ENCODE measurements at places on chromosomes 7 and 10. TPM values are rescaled to one million over a fixed set of nuclear protein-coding genes. Genes with fewer than 3 reads are reported as not detected.

DNA sequence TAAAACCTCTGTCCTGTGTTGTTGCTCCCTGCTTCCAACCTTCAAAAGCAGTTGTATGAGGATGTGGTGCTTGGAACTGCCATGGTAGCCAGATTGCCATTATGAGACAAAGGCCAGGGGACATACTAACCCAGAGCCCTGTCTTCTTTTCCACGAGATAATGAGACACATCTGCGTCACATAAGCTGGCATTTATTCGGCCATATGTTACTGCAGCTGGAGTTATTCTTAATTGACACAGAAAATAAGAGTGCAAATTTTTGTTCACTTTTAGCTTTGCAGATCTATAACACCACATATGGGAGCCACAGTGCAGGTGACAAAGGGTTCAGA, 15.5 kb upstream of the PDLIM1 start:
- DNase-seq: no peak

GRCh38 chr7:58086461-58086860, 636.5 kb downstream of the ZNF716 start:
- no peak for DNase-seq

DNA sequence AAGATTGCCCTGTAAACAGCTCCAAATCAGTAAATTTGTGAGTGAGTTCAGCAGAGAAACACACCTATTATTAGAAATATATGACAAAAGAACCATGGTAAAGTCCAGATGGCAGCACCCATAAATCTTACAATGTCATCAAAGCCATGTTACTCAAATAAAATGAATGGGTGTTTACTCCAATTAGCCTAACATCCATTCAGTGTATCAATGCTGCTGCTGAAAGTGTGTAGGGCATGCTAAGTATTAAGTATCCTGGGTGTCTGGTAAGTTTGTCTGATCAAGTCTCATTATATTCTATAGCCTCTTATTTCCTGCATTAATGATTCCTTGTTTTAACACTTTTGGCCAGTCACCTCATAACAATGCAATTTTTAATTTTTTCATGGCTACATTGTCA, 185.5 kb upstream of the STEAP4 start:
- no peak for DNase-seq

GRCh38 chr7:92723205-92723604, 113.2 kb downstream of the CDK6 start:
- no peak for DNase-seq

GRCh38 chr7:21159506-21159905, 268.4 kb upstream of the SP4 start:
- no peak for DNase-seq

- no peak for DNase-seq
Observed at GRCh38 chr10:62961951-62962523, 145.9 kb upstream of the EGR2 start.

CYP3A5 gene
- 36.9 TPM for total RNA-seq

- peak; percentile 82 for DNase-seq
Observed at GRCh38 chr10:132862485-132863420, 76.8 kb upstream of the NKX6-2 start.

CYP17A1 gene
- not detected for total RNA-seq

LIPN gene
- 25.9 TPM for total RNA-seq

DNA sequence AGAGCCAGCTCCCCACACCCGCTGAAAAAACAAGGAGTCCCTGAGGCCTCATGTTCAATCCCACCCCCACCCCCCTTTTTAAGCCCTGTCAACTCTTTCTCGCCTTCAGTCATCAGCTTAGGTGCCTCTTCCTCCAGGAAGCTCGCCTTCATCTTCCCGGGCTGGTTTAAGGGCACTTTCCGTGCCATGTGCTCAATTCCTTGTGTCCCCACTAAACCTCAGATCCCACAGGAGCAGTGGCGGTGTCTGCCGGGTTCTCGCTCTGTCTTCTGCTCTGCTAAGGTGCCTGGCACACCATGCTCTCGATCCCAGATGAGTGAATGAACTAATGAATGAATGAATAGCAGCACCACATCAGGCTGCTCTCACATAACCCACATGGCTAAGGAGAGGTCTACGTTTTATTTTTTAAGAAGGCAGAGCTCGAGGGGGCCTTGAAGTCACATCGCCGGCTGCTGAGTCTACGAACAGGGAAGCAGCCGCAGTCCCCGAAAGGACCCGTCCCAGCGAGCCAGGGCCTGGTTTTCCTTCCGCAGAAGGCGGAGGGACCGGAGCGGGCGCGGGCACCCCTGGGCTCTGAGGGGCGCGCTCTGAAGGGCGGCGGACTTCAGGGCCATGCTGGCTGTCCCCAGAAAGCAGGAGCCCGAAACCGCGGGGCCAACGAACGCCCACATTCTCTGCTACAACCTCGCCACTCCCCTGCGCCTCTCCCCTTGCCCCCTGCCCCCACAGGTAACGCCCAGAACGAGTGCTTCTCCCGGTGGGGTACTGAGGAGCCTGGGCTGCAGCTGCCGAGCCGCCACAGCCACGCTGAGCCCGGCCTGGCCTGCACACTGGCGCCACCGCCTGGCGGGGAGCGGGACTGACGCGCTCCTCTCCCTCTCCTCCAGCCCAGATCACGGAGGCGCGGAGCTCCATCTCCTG, 73.4 kb upstream of the KCNMA1 start:
- DNase-seq: peak; percentile 47

CLCN1 gene
- total RNA-seq: not detected

- peak; percentile 35 for DNase-seq
Observed at GRCh38 chr10:101297901-101298486, 56.0 kb upstream of the BTRC start.

CLDN4 gene
- total RNA-seq: 278 TPM

- DNase-seq: no peak
Observed at GRCh38 chr10:112295853-112296830, 12.9 kb downstream of the TECTB start.

- no peak for DNase-seq
Observed at GRCh38 chr10:78744056-78744455, 324.7 kb upstream of the ZMIZ1 start.

- DNase-seq: peak; percentile 25
Observed at GRCh38 chr10:75042292-75042974, 69.0 kb upstream of the SAMD8 start.

DNA sequence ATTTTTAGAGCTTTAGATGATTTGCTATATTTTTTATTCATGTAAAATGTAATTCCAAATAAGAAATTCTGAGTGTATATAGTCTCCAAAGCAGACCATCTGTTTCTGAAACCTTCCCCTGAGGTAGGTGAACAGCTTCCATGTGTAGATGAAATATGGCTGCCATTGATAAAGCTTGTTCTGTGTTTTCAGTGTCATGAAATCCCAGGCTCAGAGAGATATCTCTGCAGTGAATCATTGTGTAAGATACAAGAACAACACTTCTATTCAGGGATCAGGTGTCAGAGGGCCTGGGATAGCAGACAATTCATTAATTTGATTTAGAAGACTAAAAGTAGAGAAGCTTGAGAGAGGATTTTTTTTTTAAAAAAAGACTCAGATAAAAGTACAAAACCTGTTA, 29.1 kb downstream of the ACTA2 start:
- DNase-seq: no peak

GET4 gene
- total RNA-seq: 51.3 TPM

- no peak for DNase-seq
Observed at GRCh38 chr10:117138838-117139580, 939 bp upstream of the VAX1 start.

GRCh38 chr10:15824498-15824897, 35.8 kb downstream of the MINDY3 start:
- DNase-seq: no peak
